ENCODE measurements at places on chromosomes 2 and 18.

DNA sequence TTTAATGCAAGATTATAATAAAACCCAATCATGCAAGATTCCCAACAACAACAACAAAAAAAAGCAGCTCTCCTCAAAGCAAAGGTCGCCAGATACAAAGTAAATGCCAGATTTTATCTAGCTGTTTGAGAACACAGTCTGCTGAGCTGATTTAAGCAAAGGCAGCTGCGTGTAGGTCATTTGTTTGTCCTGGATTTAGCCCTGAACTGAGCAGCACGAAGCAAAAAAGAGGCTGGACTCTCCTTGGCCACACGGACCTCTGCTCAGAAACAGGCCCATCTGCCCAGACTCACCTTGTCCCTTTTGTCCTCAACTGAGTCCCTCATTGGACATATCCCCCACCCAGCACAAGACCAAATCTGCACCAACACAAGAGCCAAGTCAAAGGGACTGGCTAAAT is 91.5 kb downstream of the PID1 start:
- ATAC-seq, result no peak

GRCh38 chr18:33495278-33495677 is 54.8 kb upstream of the CCDC178 start:
- ATAC-seq, result no peak

DNA sequence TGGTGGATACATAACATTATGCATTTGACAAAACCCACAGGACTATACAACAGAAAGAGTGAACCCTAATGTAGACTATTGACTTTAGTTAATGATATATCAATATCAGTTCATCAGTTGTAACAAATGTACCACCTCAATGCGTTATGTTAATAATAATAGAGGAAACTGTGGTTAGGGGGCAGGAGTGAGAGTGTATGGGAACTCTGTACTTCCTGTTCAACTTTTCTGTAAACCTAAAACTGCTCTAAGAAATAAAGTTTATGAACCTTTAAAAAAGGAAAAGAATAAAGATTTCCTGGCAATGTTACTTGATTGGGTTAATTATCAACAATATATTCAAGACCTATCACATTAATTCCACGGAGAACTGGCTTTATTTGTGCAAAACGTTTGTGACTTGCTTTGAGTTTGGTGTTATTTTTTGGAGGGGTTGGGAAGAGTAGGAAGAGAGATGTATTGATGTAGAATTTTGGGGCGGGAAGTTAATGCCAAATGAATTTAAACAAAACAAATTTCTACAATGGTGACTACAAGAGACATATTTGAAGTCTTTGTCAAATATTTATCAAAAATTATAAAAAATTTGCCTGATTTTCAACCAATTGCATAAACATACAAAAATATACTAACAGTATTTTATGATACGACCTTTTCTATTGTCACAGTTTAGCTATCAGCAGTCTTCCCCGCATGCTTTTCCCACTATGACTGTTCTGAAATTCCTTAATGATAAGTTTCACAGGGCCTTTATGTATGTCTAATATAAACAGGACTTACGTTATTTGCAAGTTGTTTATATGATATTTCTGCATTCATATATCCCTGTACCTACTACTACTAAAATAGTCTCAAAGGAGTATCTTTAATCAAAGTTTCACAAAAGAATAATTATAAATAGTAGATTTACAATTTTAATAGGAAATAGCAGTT is 2.1 kb upstream of the RTN4 start:
- ATAC-seq, result no peak

GRCh38 chr2:19710230-19710629 is 191.6 kb downstream of the TTC32 start:
- no peak for ATAC-seq

- ATAC-seq, result no peak
Measured at GRCh38 chr18:58870130-58870529, 5.5 kb downstream of the ZNF532 start.

DNA sequence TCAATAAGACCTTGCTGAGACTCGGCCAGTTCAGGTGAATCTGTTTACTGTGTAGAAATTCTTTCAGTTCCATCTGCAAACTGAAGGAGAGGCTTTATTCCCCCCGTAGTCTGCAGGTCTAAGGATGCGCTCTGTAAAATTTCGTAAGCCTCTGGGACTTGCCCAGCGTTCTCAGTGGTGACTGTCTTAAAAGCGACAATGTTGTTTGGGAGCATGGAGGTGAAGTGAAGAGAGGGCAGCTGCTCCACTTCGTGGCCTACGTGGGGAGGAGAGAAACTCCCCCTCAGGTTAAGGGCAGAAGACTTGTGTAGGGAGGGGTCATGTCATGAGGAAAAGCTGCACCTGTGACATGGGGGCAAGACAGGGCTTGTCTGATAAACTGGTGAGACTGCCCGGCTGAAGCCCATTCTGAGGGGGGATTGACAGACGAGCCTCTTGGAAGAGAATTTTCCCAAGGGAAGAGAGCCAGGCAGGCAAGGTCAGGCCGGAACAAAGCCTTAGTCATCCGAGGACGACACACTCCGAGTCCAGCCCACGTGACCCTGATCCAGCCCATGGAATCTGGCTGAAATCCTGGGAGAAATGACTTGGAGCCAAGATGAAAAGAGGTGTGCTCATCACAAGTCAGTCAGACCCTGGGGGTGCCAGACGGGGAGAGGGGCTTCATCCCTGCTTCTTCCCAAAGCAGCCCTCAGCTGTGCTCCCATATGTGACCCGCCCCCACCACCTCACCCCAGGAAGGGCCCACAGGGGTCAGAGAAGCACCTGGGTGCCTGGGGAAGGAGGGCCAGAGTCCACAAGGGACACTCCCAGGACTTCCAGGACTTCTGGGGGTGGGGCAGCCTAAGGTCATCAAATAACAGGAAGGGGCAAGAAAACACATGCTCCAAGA is 88.5 kb upstream of the SH3BP4 start:
- no peak for ATAC-seq

DNA sequence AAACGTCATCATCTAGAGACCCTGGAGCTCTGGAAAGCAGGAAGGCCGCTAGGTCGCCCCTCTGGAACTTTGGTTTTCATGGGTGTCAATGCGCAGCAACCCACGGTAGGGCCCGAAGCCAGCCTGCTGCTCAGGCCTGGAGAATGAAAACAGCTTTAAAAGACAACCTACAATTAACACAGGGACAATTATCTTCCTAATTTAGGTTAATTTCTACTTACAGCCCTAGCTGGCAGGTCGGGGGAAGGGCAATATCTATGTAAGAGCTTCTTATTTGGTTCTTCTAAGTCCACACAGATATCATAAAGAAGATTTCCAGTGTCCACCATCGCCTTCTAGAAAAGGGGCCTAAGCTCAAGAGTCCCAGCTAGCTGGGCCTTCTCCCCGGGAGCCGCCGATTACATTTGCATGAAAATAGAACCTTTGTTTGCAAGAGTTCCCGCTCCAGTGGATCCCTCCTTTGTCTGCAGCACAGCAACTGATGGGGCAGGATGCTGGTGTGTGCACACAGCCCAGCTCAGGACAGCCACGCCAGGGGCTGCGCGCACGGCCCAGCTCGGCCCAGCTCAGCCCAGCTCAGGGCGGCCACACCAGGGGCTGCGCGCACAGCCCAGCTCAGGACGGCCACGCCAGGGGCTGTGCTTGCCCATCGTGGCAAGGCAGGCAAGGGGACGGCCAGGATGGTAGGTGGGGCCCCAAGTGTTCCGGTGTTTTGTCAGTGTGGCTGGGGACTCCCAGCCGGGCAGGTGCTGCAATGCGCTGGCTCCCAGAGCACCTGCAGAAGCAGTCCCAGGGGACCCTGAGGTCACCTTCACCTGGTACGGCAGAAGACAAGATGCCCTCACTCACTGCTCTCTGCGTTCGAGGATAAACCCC is 109.1 kb downstream of the HDAC4 start:
- ATAC-seq, result no peak

DNA sequence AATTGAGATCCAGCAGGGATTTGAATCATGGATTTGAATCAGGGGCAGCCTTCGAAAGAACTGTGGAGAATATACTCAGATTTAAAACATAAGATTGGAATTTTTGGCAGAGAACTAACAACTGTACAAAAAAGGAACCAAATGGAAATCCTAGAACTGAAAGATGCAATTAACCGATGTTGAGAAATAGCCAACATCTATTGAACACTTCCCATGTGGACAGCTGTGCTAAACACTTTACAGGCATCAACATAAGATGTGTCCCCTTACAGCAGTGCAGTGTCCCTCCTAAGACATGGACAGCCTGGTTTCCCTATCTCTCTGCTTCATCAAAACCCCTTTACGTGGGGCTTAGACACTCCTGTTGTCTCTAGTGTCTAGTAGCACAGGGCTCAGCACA is 3.7 kb upstream of the IL1RN start:
- no peak for ATAC-seq

GRCh38 chr18:44358402-44358801 is 322.3 kb upstream of the SETBP1 start:
- ATAC-seq, result no peak

GRCh38 chr18:58391231-58391825 is 237.6 kb downstream of the ALPK2 start:
- no peak for ATAC-seq

GRCh38 chr2:170846314-170846713 is 29.6 kb downstream of the GAD1 start:
- no peak for ATAC-seq

DNA sequence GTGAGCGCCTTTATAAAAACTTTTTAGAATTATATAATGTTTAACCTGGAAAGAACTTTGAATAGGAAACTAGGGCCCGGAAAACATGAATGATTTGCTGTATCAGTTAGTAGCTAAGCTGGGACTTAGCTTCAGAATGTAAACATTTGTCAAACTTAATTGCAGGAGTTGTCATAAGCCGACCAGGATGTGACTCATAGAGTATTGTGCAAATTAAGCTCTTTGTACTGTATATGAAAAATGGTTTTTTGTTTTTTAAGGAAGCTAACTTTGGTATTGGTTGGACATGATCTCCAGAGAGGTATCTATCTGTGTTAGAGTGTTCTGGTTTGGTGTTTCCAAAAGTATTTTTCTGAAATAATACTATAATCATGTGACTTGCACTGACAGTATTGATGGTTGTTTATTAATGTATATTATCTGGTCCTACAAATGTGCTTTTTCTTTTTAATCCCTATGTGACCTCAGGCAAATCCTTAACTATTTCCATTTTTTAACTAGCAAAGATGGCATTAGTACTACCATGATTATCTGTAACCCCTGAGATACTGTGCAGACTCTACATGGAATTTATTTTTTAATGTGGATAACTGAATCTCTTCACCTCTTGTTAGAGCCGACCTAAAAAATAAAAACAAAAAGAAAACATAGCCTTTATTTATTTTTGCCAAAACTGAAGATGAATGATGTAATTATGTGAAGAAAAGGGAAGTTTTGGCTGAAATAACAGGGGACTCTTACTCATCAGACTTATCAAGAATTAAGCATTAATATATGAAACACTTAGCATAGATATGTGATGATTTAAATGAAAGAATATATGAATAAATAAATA is 11.7 kb downstream of the YIPF4 start:
- no peak for ATAC-seq

- no peak for ATAC-seq
Measured at GRCh38 chr2:85987266-85988174, 98.7 kb upstream of the ST3GAL5 start.

- no peak for ATAC-seq
Measured at GRCh38 chr18:78378983-78379382, 600.6 kb upstream of the SALL3 start.

- no peak for ATAC-seq
Measured at GRCh38 chr2:220550995-220551700, 923.7 kb downstream of the SLC4A3 start.

GRCh38 chr2:239208465-239209180 is 192.2 kb downstream of the HDAC4 start:
- no peak for ATAC-seq

GRCh38 chr2:224276251-224276650 is 125.7 kb downstream of the FAM124B start:
- no peak for ATAC-seq

- ATAC-seq, result no peak
Measured at GRCh38 chr2:190367091-190367490, 23.7 kb downstream of the INPP1 start.

DNA sequence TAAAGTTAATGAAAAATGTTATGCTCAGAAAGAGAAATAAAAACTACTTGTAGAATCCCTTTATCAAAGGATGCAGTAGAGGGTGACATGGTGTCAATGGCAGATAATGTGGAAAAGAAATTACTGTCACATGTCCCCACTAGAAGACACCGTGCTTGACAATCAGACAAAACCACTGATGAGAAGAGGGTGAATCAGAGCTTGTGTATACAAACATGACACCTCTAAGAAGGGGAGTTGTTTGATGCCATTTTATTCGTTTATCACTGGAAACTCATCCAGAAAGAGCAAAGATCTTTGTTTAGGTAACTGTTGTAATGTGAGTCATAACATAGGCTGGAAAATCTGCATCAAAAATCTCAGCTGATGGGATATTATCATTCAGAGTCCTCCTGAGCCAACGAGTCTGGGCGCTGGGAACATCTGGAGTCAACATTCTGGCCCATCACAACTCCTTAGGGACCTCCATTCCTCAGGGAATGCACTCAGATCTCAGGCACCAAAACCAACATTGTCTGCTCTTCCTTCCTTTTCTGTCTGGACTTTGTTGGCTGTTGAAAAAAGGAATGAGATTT is 49.5 kb upstream of the RAB12 start:
- ATAC-seq, result no peak

DNA sequence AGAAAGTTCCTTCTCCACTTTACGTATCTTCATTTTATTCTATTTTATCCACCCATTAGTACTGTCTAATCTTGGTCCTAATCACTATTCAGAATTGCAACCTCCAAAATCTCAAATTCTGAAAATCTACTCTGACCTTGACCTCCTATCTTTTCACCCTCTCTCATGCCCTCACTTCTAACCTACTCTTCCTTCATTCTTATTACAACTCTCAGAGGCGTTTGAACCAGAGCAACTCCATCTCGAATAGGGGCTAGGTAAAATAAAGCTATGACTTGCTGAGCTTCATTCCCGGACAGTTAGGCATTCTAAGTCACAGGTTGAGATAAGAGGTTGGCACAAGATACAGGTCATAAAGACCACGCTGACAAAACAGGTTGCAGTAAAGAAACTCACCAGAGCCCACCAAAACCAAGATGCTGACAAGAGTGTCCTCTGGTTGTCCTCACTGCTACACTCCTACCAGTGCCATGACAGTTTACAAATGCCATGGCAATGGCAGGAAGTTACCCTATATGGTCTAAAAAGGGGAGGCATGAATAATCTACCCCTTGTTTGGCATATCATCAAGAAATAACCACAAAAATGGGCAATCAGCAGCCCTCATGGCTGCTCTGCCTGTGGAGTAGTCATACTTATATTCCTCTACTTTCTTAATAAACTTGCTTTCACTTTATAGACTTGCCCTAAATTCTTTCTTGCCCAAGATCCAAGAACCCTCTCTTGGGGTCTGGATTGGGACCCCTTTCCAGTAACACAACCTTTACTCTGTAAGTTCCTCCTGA is 11.4 kb downstream of the CCDC88A start:
- ATAC-seq, result no peak
